NCI-H2171 treated with DMSO at 0.1 percent for 48 hours (cell line): ENCODE measurements at places on chromosomes 13 and 19.

DNA sequence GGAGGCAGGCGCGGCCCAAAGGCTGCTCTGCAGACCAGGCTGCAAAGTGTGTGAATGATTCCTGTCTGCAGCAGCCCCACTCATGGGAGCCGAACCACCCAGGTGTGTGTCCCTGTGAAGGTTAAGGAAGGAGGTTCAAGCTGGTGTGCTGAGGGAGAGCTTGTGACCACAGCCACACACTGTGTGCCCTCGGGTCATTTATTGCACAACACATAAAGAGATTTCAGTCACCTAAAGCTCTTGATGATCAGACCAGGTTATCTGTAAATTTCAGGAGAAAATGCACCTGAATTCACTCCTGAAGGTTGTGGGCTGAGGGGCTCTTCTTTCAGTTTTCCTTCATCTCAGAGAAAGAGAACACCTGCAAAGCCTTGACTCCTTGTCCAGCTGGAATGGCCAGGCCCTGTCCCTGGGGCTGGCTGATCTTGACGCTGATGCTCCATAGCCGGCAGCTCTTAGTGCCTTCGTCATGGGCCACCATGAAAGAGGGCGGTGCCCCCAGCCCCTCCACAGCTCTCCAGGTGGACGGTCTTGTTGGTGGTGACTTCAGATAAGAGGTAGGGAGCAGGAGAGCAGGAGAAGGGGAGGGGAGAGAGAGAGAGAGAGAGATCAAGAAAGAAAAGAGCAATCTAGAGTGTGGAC lies 110.8 kb upstream of the C1QTNF9B start:
- DNase-seq: no peak

DNA sequence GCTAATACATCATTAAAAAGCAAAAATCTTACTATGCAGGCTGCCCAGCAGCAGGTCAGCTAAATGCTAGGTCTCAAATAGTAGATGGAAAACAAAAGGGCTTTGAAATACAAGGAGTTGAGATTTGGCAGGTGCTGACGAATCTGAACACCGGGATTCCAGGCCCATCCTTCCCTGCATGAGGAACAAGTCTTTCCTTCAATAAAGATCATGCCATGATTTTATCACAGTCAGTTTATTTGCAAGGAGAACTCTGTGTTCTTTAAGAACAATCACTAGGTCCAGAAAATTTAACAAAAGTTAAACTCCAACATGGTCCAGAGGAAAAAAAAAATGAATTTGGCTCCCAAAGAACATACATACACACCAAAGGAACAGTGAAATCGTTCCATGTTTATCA lies 551.4 kb downstream of the SLITRK6 start:
- no peak for DNase-seq

DNA sequence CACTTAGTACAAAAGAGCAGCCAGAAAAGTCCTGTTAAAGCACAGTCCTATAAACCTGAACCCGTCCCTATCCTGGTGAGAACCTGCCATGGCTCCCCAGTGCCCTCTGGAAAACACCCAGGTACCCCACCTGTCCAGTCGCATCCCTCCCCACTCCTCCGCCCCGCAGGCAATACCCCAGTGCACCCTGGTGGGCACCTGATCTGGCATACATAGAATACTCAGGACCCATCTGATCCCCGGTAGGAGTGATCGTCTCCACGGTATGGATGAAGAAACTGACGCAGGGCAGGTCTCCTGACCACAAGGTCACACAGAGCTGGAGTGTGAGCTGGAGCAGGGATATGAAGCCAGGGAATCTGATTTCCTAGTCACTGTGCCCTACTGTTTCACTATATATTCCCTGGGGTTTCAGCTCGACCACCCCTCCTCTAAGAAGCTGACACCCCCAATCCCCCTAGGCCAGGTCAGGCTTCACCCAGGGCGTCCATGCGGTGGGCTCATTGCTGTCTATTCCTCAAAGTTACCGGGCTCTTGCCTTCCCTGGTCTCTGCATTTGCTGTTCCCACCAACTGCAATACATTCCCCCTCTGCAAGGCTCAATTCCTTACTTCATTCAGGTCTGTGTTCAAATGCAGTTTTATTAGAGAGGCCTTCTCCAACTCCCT lies 12.6 kb downstream of the FBXO46 start:
- DNase-seq: no peak

GRCh38 chr19:34722353-34722752 lies 11.7 kb upstream of the ZNF181 start:
- DNase-seq: no peak

DNA sequence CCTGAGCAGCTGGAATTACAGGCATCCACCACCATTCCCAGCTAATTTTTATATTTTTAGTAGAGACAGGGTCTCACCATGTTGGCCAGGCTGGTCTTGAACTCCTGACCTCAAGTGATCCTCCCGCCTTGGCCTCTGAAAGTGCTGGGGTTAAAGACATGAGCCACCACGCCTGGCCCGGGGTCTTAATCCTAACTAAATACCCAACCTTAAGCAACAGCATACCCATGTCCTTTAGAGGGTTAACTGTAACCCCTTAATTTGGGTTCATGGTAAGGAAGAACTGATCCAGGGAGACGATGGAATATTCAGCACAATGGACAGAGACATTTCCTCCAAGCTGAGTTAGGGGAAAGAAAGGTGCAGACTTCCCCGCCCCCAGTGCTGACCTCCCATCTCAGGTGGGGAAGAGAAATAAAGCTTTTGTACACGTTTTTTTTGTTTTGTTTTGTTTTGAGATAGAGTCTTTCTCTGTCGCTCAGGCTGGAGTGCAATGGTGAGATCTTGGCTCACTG lies 8.7 kb upstream of the GALP start:
- DNase-seq: no peak

DNA sequence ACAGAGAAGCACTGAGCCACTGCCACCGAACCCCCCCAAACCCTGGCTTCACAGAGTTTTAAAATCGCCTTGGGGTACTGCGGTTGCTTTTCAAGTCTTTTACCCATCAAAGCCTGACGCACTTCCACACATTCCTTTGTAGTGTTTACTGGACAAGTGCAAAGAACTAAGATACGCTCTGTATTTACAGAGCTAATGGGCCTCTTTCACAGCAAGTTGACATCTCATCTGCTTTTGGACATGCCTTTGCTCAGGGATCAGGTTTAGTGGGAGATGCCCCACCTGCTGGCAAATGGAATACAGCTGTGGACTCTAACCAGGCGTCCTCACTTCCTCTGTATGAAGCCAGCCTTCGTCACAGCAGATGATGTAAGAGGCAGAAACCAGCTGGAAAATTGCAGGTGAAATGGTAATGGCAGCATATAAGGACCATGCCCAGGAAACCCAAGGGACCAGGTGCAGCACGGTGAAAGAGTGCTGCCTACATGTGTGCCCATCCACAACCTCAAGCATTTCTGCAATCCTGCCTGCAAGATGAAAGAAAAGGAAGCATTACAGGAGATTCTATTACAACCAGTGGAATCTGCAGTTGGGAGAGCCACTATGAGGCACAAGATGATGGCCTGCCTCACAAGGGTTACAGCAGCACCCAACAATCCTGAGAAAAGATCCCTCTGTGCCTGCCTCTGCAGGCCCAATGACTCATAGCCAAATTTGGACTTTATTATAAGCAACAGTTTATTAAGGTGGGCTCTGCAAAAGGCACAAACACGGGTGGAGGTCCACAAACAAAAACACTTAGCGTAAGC lies 34.7 kb downstream of the BRD4 start:
- no peak for DNase-seq

DNA sequence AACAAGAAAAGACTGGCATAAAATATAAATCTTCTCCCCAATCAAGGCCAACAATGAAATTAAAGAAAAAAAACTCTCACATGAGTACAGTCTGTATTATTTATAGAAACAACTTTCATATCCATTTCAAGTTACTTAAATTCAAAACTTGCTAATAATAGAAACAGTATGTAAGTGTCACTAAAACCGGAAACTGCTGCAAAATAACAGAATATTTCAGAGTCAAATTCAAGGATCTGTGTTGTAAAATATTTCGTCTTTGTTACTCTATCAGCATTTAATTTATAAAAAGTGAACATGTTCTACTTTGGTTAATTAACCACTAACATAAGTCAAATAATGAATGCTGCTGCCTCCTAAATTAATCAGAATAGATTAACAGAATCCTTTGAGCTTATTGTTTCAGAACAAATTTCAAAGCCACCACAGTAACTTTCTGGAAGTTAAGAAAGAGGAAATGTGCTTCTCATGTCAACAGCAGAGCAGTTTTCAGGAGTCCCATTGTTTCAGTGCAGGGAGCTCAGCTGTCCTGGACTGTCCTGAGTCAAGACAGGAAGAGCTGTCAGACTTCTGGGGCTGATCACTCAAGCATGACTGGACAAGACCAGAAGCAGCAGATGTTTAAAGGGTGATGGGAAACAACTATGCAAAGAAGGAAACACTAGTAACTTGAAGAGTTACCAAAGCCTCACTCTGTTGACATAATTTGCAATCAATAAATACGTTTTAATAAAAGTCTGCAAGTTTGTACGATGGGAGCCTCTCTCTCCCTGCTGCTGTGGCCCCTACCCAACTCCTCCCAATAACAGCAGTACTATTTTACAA lies 76.9 kb downstream of the FOXO1 start:
- DNase-seq: peak; percentile 22
